T47D (cell line): ENCODE measurements at places on chromosomes 4 and X.

- DNase-seq = no peak
Observed at GRCh38 chr4:77194366-77194765, 37.4 kb downstream of the CCNG2 start.

DNA sequence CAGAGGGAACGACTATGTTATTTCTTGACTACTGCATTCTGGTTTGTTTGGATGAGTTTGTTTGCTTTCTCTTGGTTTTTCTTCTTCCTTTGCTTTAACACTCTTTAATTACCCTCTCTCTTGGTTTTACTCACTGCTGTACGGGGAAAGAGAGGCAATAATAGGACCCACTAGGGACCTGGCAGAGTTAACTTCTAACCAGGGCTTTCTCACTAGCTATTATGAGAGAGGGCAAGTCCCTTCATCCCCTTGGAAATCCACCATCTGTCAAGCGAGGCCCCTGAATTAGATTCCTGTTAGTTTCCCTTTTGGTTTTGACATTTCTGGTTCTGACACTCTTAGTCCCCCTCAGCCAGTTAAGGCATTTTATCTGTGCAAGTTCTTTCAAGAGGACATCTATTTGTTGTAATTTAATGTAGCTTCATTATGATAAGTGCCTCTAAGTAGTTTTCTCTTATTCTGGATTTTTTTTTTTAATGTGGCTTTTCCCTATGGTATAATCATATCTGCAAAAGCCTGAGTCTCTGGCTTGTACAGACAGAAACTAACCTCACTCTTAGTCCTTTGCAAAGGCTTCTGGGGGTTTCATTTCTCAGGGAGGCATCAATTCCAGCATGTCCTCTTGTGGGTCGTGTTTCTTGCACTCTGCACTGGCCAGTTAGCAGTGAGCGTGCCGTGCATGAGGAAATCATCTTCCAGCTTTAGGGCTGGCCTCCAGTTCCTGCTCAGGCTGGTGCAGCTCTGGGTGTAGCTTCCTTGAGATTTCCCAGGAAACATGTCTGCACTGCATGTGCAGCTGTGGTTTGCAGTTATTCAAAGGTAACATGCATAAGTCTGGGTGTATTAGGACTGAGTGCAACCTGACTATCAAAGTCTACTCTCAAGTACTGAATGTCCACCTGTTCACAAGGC, 221.3 kb downstream of the STIM2 start:
- DNase-seq = no peak

GRCh38 chr4:17328141-17328815, 183.6 kb downstream of the QDPR start:
- DNase-seq = no peak

DNA sequence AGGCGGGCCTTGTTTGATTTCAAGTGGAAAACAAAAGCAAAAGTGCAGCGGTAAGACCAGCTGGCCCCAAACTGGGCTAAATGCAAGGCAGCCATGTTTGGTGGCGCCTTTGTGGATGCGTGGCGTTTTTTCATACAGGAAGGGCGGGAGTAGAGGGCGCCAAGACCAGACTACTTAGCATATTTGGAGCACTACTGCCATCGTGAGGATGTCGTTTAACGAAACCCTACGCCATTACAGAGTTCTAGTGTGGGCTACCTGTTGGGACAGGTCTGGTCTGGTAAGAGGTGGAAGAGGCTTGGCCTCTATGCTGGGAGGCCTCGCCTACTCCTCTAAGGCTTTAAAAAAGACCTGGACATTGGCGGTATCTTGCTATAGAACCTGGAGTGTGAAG, 230.7 kb upstream of the STK26 start:
- DNase-seq = no peak
